8988T (cell line): ENCODE measurements at places on chromosomes 11 and 22.

- no peak for DNase-seq
Measured at GRCh38 chr11:75652936-75653335, 15.9 kb downstream of the MAP6 start.

DNA sequence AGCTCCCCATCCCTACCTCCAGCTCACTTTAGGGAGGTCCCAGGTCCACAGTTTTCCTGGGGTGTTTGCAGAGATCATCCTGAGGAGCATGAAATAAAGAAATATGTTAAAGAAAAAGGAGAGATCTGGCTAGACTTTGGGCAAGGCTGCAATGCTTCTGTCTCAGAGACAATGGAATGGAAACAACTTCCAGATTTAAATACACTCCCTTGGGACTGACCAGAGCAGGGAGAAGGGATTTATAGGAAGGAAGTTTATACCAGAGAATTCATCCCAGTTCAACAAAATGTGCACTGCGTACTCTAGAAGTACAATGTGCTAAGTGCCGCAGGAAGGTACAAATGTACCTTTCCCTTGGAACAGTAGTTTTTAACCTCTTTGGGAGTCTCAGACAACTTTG is 40.4 kb downstream of the ETS1 start:
- no peak for DNase-seq

DNA sequence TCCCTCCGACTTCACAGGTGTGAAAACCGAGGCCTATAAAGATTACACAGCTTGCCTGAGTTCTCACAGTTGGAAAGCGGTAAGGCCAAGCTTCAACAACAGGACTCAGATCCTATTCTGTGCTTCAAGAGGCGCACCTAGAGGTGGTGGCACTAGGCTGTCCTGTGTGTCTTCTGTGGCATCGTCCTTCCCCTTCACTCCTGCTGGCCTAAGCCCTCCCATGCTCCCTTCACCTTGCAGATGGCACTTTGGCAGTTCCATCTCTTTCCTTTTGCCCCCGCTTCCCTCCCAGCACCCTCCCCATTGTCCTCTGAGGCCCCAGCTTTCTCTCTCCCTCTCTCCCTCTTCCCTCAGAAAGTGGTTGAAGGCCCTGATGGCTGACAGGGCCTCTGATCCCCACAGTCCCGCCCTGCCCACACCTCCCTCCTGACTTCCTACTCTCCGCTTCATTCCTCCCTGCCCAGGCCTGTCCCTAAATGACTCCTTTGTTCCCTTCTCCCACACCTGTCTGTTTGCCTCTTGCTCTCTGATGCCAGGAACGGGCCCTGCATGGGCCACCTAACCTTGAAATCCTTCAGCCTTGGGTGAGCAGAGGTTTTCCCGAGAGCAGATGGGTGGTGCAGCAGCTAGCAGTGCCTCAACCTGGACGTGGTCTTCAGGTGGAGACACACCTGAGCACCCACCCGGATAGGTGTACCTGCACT is 5.8 kb downstream of the TRIM29 start:
- no peak for DNase-seq

DNA sequence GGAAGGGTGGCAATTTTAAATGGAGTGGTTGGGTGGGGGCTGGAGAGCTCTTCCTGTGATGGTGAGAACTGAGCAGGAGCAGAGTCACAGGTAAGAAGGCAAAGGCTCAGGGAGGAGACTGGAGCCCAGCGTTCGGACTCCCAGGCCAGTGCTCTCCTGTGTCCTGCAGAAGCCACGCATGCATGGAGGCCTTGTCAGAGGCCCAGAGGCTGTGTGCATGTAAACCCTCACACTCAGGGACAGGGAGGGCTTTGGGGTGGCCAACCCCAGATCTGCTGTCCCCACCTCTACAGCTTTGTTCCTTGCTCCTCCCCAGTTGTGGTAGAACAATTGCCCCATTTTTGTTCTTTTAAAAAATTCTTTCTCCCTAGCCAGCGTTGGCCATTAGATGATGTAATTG is 130.4 kb upstream of the PARVA start:
- no peak for DNase-seq

GRCh38 chr11:28463826-28464225 is 355.6 kb downstream of the METTL15 start:
- no peak for DNase-seq

GRCh38 chr11:64048042-64048854 is 12.5 kb downstream of the FLRT1 start:
- no peak for DNase-seq

DNA sequence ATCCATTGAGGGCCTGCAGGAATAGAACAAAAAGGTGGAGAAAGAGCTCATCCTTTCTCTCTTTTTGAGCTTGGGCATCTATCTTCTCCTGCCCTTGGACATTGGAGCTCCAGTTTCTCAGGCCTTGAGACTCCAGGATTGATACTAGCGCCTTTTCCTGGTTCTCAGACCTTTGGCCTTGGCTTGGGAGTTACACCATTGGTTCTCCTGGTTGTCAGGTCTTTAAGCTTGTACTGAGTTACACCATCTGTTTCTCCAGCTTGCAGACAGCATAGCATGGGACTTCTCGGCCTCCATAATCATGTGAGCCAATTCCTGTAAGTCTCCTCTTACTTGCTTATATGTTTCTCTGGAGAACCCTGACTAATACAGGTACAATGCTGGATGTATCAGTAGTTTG is 72.6 kb downstream of the GRK3 start:
- DNase-seq = no peak
